ENCODE measurements at places on chromosomes 7 and 10. TPM values are rescaled to one million over a fixed set of nuclear protein-coding genes. Genes with fewer than 3 reads are reported as not detected.

Gene CTBP2
- 97.1 TPM for total RNA-seq

Gene NUTM2B
- total RNA-seq = 0.99 TPM

Gene AOAH
- total RNA-seq = not detected

Gene GATA3
- 3.5 TPM for total RNA-seq

Gene CFAP69
- 0.30 TPM for total RNA-seq

Gene BTBD16
- 0.15 TPM for total RNA-seq

Gene AVL9
- 18.5 TPM for total RNA-seq

Measured in hair follicular keratinocyte (primary cell).